A673 (cell line): ENCODE measurements at places on chromosomes 4 and X. TPM values are rescaled to one million over a fixed set of nuclear protein-coding genes. Genes with fewer than 3 reads are reported as not detected.

GRCh38 chr4:183797445-183798300, 107.4 kb upstream of the STOX2 start:
- H3K4me1 ChIP-seq = no peaks in the 10 kb centered on the region
- H3K27me3 ChIP-seq = peaks cover 66% of the 10 kb centered on the region
- no peak overlapping the region for H3K27ac ChIP-seq
- H3K4me3 ChIP-seq = peak overlapping the region; percentile 46

DNA sequence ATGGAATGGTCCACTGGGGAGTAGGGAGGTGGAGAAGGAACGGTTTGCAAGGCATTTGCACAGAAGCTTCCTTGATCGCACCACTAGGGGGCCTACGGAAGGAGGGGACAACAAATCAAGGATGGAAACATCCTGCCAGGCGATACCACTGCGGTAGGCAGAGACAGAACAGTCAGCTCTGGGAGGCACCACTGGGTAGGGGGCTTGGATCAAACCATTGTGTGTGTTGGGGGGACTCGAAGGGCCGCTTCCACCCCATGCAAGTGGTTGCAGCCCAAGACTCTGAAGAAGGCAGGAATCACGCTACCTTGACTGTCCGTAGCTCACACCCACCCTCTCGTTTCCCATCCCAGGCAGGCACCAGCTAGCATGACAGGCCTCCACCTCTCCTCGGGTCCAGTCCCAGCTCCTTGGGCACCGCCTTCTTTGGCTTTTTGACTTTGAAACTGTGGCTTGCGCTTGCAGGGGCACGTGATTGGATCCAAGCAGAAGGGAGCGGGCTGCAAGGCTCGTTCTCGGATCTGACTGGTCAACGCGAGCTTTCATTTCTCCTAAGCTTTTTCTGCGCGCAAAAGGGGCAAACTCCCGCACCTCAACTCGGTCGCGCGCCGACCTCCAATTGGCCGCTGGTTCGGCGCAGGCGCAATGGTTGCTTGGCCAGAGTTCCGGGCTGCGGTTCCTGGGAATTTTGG, 28.4 kb downstream of the GAGE1 start:
- no peaks in the 10 kb centered on the region for H3K4me1 ChIP-seq
- no peaks in the 10 kb centered on the region for H3K36me3 ChIP-seq
- no peak overlapping the region for H3K27ac ChIP-seq

DNA sequence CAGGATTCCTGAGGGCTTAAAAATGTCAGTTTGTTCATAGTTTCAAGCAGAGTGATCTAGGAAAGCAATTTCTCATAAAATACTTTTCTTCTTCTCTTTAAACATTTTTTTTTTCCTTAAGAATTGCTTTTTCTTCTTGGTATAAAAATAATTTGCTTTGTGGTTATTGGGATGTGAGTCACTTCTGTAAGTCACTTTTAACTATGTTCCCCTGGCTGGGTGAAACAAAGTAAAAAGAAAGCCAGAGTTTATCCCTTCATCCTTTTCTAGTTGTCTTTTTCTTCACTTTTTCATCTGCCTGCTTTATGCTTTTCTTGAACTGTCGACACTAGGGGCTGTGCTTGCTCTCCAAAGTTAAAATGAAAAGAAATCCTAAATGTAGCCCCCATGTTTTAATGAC, 33.5 kb downstream of the ARSJ start:
- H3K27me3 ChIP-seq = no peaks in the 10 kb centered on the region
- peaks cover 6% of the 10 kb centered on the region for H3K4me1 ChIP-seq

DNA sequence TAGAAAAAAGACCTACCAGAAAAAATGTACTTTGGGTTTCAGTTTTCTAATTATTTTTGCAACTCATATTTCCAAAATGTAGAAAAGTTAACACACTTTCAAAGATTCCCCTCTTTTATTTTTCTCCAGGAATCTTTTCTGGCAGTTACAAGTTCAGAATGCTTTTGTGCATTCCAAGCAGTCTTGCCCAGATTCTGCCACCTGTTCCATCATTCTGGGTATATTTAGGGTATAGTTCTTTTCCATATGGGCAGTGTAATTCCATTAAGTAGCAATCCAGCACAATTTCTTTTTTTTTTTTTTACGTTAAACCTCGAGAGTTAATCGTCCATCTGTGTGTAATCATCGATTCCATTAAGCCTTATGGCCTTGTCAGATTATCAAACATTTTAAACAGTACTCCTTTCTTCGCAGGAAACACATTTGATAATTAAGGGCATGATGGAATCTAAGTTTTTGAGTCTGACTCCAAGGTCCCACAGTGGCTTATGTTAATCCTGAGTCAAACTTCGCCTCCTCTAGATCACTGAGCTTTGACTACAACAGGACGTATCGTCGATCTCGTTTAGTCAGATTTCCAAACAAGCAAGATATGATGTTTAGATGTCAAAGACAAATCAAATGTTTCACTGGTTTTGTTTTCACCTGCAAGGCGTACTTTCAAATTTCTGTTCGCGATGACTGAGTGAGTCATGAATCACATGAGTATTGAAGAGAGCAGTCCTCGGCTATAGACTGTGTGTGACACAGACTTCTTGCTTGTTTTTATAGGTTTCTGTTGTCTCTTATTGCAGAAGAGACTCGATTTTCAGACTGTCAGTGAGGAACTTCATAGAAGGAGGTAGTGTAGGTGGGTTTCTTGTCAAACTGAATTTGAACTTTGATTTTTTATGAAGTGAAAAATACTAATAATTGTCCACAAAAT, 118.9 kb upstream of the GK2 start:
- H3K4me1 ChIP-seq = no peaks in the 10 kb centered on the region
- no peak for DNase-seq
- H3K4me3 ChIP-seq = no peak overlapping the region
- no peak overlapping the region for H3K27ac ChIP-seq

- H3K4me1 ChIP-seq = no peaks in the 10 kb centered on the region
- DNase-seq = no peak
- H3K27me3 ChIP-seq = no peaks in the 10 kb centered on the region
- H3K36me3 ChIP-seq = no peaks in the 10 kb centered on the region
- H3K27ac ChIP-seq = no peak overlapping the region
- no peak overlapping the region for H3K4me3 ChIP-seq
Measured at GRCh38 chrX:39759526-39760224, 338.1 kb downstream of the BCOR start.

DNA sequence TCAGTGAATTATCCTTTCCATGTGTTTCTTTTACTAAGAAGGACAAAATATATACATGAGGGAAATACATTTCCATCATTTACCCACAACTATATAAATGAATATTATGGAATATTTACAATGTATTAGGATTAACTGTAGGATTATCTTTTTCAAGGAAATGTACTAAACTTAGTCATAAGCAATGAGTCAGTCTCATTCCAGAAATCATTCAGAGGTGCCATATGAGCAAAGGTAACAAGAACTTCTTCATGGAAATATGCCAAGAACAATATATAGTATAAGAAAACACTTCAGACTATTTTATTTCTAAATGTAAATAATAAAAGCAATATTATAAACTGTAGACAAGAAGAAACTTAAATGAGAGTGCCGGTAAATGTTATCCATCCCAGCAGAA, 67.1 kb downstream of the USP38 start:
- H3K27me3 ChIP-seq = no peaks in the 10 kb centered on the region
- DNase-seq = no peak
- H3K4me3 ChIP-seq = no peak overlapping the region
- H3K36me3 ChIP-seq = no peaks in the 10 kb centered on the region
- no peaks in the 10 kb centered on the region for H3K4me1 ChIP-seq

- no peak overlapping the region for H3K4me3 ChIP-seq
- no peak overlapping the region for H3K27ac ChIP-seq
- DNase-seq = no peak
- H3K36me3 ChIP-seq = no peaks in the 10 kb centered on the region
Measured at GRCh38 chr4:121758925-121759568, 5.9 kb downstream of the SMIM43 start.

Gene MTMR8
- not detected in 2 replicates for total RNA-seq

Gene LRBA
- total RNA-seq = 35.7 and 39.4 TPM in 2 replicates

Gene WDR17
- total RNA-seq = 6.9 and 8.1 TPM in 2 replicates

DNA sequence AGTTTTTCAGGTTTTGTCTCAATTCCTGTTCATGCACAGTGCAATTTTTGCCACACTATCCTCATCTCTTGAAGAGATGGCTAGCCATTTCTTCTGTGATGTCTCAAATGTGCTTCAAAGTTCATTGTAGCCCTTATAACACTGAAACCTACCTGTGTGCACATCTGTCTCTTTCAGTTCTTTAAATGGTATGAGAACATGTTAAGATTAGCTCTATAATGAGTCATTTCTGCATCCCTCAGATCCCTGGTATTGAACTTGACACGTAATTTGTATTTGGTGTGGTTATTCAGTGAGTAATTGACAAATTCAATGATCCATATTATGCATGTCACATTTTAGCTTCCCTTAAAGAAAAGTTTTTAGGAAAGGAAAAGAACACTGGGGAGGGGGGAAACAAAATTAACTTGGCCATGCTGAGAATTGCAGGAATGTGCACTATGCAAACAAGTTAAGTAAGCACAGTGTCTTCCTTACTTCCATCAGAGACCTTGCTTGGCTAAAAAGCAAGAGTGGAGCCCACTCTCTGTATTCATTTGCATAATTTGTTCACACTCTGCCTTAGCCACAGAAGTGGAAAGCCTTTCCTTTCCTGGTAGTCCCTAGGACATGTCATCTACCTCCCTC, 659.8 kb upstream of the MAGEB2 start:
- DNase-seq = no peak
- no peaks in the 10 kb centered on the region for H3K4me1 ChIP-seq
- H3K36me3 ChIP-seq = no peaks in the 10 kb centered on the region

GRCh38 chrX:21702725-21703124, 44.6 kb upstream of the KLHL34 start:
- H3K4me3 ChIP-seq = no peak overlapping the region
- H3K27ac ChIP-seq = no peak overlapping the region
- H3K27me3 ChIP-seq = no peaks in the 10 kb centered on the region
- no peaks in the 10 kb centered on the region for H3K4me1 ChIP-seq
- no peak for DNase-seq

GRCh38 chr4:1604706-1605205, 79.4 kb downstream of the FAM53A start:
- no peaks in the 10 kb centered on the region for H3K4me1 ChIP-seq
- H3K27ac ChIP-seq = no peak overlapping the region
- peaks cover 26% of the 10 kb centered on the region for H3K27me3 ChIP-seq
- no peak overlapping the region for H3K4me3 ChIP-seq
- no peak for DNase-seq

- no peak overlapping the region for H3K27ac ChIP-seq
- no peaks in the 10 kb centered on the region for H3K36me3 ChIP-seq
- no peaks in the 10 kb centered on the region for H3K27me3 ChIP-seq
- DNase-seq = no peak
- H3K4me1 ChIP-seq = no peaks in the 10 kb centered on the region
Measured at GRCh38 chrX:96425200-96425599, 259.4 kb upstream of the DIAPH2 start.

Gene CENPVL1
- 1.5 and 1.7 TPM in 2 replicates for total RNA-seq

Gene AR
- 0.11 TPM in 1 of 2 replicates, not detected in the other for total RNA-seq

Gene RHOXF1
- total RNA-seq = not detected in 2 replicates

Gene NUDT10
- total RNA-seq = 7.2 and 9.4 TPM in 2 replicates

Gene FAM156A
- total RNA-seq = 47.2 and 48.2 TPM in 2 replicates

DNA sequence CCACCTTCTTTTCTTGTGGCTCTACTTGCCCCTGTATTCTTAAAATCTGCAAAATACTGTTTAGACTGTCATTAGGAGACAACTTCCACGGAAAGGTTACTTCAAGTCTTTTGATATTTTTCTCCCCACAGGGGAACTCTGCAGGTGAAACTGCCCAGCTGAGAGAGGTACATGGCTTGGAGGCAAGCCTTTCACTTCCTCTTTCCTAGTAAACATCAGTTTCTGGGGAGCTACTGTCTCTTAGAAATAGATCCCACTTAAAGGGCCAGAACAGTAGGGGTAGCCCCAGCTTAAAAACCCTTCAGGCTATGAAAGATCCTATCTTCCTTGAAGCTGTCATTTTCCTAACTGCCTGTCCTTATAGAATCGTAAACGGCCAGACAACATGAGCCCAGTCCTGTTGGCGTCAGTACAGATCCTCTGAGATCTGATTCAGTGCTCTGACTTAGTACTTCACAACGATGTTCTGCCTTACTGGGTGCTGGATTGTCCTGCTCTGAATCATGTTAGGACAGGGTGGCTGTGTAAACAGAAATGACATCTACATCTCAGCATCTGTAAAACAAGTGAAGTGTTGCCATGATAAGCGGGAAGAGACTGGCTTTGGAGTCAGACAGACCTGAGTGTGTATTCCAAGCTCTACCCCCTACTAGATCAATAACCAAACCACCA, 102.1 kb downstream of the ITIH6 start:
- no peak overlapping the region for H3K27ac ChIP-seq
- H3K27me3 ChIP-seq = no peaks in the 10 kb centered on the region
- H3K4me3 ChIP-seq = no peak overlapping the region
- DNase-seq = no peak

DNA sequence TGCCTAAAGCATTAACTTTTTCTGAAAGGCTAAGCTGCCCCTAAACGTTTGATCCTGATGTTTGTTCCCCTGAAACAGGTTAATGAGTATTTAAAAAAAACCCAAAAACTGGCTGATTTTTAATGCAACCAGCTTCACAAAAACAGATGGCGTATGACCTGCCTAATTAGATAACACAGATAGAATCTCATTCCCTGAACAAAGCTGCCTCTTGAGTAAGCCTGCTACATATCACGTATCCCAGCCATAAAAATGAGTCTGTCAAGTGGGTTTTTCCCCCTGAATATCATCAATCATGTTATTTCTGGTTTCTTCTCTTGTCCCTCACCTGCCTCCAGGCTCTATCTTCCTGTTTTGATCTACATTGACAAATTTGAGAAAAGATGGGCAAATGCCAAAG, 154.2 kb upstream of the FAM9B start:
- no peak overlapping the region for H3K4me3 ChIP-seq
- H3K36me3 ChIP-seq = no peaks in the 10 kb centered on the region
- no peak for DNase-seq
- no peaks in the 10 kb centered on the region for H3K4me1 ChIP-seq
- H3K27ac ChIP-seq = no peak overlapping the region

GRCh38 chr4:182113779-182114178, 129.4 kb upstream of the TENM3 start:
- H3K36me3 ChIP-seq = no peaks in the 10 kb centered on the region
- H3K4me1 ChIP-seq = no peaks in the 10 kb centered on the region
- H3K4me3 ChIP-seq = no peak overlapping the region
- H3K27me3 ChIP-seq = no peaks in the 10 kb centered on the region
- H3K27ac ChIP-seq = no peak overlapping the region

Gene SOX3
- not detected in 2 replicates for total RNA-seq

Gene MAGEC3
- total RNA-seq = not detected in 2 replicates

Gene EBP
- 152 and 155 TPM in 2 replicates for total RNA-seq

- no peak for DNase-seq
- H3K27me3 ChIP-seq = no peaks in the 10 kb centered on the region
- no peaks in the 10 kb centered on the region for H3K36me3 ChIP-seq
- no peak overlapping the region for H3K27ac ChIP-seq
- no peaks in the 10 kb centered on the region for H3K4me1 ChIP-seq
Measured at GRCh38 chrX:138378876-138379275, 332.6 kb downstream of the FGF13 start.
